ENCODE measurements at places on chromosomes 7 and 10.

GRCh38 chr7:4807598-4808016, 32.2 kb downstream of the AP5Z1 start:
- DNase-seq, result no peak

GRCh38 chr10:88538048-88538447, 45.1 kb downstream of the RNLS start:
- DNase-seq, result no peak

DNA sequence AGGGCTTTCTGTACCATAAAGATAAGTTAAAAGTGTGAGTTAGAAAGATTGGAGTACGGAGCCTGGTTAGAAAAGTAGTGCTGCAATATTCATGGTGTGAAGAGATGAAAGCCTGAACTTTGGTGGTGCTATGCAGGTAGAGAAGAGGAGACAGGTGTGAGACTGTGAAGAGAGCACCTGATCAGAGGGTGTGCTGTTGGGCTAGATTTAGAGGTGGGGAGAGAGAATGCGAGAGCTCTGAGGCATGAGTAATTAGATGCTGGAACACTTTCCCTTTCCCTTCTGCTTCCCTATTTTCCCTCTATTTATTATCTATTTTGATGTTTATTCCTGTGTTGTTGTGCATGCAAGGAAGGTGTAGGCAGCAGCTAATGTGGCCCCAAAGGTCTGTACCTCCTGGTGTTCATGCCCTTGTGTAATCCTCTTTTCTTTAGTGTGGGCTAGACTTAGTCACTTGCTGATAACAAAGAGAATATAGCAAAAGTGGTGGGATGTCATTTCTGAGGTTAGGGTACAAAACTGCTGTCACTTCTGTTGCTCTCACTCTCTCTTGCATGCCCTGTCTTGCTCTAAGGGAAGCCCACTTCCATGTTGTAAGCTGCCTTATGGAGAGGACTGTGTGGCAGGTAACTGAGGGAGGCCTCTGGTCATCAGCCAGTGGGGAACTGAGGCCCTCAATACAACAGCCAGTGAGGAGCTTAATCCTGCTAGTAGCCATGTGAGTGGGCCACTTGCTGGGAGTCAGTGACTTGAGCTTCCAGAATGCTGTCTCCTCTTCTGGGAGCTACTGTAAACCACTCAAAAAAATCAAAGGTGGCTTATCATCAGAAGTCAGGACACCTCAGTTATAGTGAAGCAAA, 2.6 kb upstream of the ATXN7L1 start:
- no peak for DNase-seq

DNA sequence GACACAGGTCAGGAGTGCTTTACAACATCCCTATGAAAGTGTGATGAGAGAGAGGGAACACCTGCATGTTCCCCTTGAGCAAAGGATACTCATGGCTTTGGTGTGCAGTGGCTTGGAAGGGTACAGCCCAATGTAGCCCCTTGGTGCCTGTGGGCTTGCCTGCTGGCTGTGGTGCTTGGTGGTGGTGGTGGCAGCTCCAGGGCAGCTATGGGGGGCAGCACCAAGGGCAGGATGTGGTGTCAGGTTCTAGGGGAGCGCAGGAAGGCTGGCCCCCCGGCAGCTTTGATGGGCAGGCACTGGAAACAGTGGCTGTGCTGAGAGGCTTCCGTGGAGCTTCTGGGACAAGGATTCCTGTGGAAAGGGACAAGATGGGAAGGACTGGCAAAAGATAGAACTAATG, 464.0 kb upstream of the ZMIZ1 start:
- DNase-seq, result no peak

- DNase-seq, result no peak
Observed at GRCh38 chr10:31630861-31631567, 297.6 kb downstream of the ARHGAP12 start.

DNA sequence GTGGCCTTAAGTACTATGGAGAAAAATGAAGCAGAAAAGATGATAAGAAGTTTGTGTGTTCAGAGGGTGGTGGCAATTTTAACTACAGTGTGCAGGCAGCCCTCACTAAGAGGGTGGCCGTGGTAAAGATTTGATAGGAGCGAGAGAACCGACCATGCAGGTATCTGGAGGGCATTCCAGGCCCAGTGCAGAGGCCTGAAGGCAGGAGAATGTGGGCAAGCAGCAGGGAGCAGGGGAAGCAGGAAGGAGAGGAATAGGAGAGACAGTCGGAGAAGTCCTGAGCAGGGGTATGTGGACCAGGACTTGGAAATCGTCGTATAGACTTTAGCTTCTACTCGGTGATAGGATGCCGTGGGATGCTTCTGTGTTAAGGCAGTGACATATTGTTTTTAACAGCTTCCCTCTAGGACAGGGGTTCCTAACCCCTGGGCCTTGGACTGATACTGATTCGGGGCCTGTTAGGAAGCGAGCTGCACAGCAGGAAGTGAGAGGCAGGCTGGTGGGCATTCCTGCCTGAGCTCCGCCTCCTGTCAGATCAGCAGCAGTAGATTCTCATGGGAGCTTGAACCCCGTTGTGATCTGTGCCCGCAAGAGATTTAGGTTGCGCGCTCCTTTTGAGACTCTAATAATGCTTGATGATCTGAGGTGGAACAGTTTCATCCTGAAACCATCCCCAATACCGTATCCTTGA, 227.2 kb downstream of the CCDC3 start:
- DNase-seq, result no peak

GRCh38 chr7:2628891-2629290, 2.9 kb upstream of the TTYH3 start:
- DNase-seq, result no peak

DNA sequence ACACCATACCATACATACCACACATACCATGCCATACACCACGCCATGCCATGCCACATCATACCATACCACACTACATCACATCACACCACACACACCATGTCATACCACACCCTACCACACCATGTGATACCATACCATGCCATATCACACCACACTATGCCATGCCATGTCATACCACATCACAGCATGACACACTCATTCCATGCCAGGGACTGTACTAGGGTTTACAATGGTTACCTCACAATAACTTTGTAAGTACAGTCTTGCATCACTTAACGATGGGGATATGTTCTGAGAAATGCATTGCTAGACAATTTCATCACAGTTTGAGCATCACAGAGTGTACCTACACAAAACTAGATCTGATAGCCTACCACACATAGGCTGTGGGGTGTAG, 14.5 kb downstream of the PYROXD2 start:
- no peak for DNase-seq

- DNase-seq, result no peak
Observed at GRCh38 chr10:94645285-94645684, 38.2 kb upstream of the CYP2C18 start.

- DNase-seq, result no peak
Observed at GRCh38 chr10:122294511-122295450, 23.7 kb downstream of the BTBD16 start.

GRCh38 chr7:138962561-138963270, 18.5 kb downstream of the KIAA1549 start:
- DNase-seq, result no peak

- DNase-seq, result no peak
Observed at GRCh38 chr10:114356751-114357514, 47.4 kb downstream of the AFAP1L2 start.

- no peak for DNase-seq
Observed at GRCh38 chr10:16674147-16674703, 143.0 kb downstream of the RSU1 start.

DNA sequence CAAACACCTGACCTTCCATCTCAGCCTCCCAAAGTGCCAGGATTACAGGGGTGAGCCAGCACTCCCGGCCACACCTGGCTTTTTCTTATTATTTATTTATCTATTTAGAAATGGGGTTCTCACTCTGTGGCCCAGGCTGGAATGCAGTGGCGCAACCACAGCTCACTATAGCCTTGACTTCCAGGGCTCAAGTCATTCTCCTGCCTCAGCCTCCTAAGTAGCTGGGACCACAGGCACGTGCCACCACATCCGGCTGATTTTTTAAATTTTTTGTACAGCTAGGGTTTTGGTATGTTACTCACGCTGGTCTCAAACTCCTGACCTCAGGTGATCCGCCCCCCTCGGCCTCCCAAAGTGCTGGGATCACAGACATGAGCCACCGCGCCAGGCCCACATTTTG, 56.9 kb upstream of the MYL10 start:
- no peak for DNase-seq

- DNase-seq, result no peak
Observed at GRCh38 chr7:99767662-99768061, 16.3 kb downstream of the CYP3A4 start.

- no peak for DNase-seq
Observed at GRCh38 chr7:100914879-100915447, 19.3 kb upstream of the ACHE start.

GRCh38 chr7:111080495-111081105, 10.3 kb upstream of the LRRN3 start:
- DNase-seq, result no peak

- DNase-seq, result no peak
Observed at GRCh38 chr10:132162021-132162531, 24.7 kb upstream of the DPYSL4 start.

GRCh38 chr7:80609751-80610150, 28.7 kb upstream of the CD36 start:
- DNase-seq, result no peak

- no peak for DNase-seq
Observed at GRCh38 chr7:31939076-31939475, 131.1 kb downstream of the PDE1C start.

GRCh38 chr10:30412901-30413300, 21.1 kb upstream of the MAP3K8 start:
- no peak for DNase-seq

- DNase-seq, result no peak
Observed at GRCh38 chr7:77310982-77311381, 105.2 kb downstream of the GSAP start.

GRCh38 chr10:50610368-50610767, 13.4 kb downstream of the SGMS1 start:
- DNase-seq, result no peak

GRCh38 chr7:44381494-44382220, 56.3 kb upstream of the CAMK2B start:
- no peak for DNase-seq

GRCh38 chr7:100156331-100157068, 2.0 kb downstream of the TRAPPC14 start:
- no peak for DNase-seq

DNA sequence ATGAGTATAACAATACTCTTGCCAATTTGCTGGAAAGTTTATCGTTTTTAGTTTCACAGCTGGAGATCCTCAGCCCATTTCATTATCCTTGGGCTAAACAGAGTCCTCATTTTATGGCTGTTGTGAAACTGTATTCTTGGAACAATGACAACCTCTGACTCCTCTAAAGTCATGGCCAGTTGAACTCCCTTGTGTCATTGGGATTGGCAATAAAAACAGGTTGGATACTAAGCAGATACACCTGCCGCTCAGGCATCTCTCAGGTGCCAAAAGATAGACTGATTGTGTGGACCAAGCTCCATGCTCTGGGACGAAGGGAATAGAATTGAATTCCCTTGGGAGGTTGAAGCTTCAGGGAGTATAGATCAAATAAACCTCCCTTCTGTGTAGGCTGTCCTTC, 182.2 kb downstream of the WDR11 start:
- no peak for DNase-seq
